ENCODE measurements at places on chromosomes 1 and 21.

- no peak for DNase-seq
These were observed 4.1 kb downstream of the RIPK4 start for GRCh38 chr21:41762753-41763152.

DNA sequence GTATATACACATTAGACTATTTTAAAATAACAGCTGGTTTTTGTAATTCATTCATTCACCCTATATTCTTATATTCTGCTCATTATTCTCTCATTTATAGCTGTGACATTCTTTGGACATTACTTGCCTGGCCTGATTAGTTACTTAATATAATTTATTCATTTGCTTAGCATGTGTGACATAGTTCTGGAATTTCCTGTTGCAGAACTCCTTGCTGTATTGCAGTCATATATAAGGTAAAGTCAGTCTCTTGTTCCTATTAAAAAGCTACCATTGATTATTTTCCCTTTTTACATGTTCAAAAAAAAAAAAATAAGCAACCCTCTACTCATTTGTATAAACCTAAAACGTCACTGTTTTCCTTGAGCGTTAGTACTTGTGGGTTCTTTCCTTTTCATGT, 23.9 kb downstream of the GNAT2 start:
- DNase-seq = no peak

DNA sequence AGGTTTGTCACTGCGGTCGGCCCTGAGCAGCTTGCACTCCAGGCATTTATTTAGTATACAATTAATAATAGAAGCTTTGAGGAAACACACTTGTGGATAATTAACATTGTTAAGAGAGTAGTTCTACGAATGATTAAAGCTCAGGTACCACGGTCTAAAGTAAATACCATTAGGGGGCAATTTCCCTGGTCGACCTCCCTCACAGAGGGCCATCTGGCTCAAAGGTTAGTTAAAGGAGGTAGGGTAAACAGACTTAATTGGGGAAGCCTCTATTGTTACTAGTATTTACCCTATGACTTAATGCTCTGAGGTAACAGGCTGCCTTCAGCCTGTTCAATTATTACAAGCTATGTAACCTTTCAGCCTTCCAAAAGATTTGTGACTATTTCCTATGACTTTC, 122.3 kb upstream of the SLC44A3 start:
- no peak for DNase-seq

GRCh38 chr21:45894450-45894825, 87.1 kb upstream of the COL6A1 start:
- DNase-seq = no peak

GRCh38 chr1:228920831-228921230, 185.6 kb downstream of the RHOU start:
- no peak for DNase-seq

DNA sequence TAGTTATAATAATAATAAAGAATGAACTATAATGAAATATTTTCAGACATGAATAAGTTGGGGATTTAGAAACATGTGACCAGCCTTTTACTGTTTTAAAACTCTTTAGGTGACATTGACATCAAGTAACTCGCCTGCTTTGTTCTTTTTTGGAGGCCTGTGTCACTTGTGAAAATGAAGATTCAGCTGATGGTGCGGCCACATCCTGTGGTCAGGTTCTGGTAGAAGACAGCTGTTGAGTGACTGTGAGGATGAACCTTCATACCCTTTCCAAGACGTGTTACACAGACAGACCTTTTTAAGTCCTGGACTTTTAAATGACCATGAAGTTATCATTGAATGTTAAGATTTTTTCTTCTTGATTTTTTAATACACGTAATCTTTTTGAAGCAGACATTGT, 10.3 kb downstream of the UTS2 start:
- DNase-seq = no peak

GRCh38 chr1:244337839-244338238, 113.9 kb downstream of the ADSS2 start:
- DNase-seq = no peak

- DNase-seq = no peak
These were observed 14.3 kb downstream of the QSOX1 start for GRCh38 chr1:180168786-180169639.

- no peak for DNase-seq
These were observed 244.5 kb downstream of the NEGR1 start for GRCh38 chr1:72037745-72038343.

GRCh38 chr1:215710036-215710898, 143.2 kb downstream of the KCTD3 start:
- DNase-seq = no peak

GRCh38 chr1:91045284-91045683, 23.4 kb upstream of the ZNF644 start:
- DNase-seq = no peak

DNA sequence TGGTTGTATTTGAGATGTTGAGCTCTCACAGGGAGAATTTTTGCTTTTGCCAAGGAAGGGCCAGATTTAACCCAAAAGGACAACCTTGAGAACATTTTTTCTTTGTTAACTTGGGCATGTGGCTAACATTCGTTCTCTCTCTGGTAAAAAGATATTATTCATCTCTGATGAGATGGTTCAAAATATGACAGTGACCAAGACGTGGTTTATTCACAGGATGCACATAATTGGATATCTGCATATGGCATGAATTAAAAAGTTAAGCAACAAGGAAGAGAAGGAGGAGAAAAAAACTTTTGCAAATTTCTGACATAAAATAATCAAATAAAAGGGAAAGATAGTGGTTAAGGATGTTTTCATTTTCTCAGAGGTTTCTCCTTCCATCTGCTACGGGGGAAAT, 43.1 kb upstream of the BCL10 start:
- no peak for DNase-seq

DNA sequence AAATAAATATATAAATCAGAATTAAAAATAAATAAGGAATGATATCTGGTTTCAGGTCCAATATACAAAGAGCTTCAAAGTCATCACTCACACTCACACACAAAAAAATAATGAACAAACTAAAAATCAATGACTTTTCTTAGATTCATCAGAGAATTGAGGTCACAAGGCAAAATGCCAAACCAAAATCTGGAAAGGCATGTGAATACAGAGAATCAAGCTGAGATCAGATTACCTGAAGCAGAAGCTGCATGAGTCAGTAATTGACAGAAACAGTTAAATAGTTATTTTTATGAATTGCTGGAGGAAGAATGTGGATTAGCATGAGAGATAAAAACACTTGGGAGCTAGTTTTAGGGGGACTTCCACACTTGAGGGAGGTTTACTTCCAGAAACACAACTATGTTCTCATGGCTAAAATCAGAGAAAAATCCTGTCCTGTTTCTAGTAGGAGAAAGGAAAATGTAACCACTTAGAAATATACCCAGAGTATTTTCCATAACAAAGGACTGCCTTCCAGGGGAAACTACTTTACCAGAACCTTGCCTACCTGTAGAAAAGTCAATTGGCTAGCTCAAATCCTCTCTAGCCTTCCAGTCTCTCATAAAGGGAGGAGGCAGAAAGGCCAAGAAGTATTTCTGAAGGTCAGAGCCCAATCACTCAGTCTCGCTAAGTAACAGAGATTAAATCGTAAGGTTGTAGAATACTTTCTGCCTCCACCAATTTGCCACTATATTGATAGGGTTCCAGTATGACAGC, 536.6 kb upstream of the NR5A2 start:
- no peak for DNase-seq

DNA sequence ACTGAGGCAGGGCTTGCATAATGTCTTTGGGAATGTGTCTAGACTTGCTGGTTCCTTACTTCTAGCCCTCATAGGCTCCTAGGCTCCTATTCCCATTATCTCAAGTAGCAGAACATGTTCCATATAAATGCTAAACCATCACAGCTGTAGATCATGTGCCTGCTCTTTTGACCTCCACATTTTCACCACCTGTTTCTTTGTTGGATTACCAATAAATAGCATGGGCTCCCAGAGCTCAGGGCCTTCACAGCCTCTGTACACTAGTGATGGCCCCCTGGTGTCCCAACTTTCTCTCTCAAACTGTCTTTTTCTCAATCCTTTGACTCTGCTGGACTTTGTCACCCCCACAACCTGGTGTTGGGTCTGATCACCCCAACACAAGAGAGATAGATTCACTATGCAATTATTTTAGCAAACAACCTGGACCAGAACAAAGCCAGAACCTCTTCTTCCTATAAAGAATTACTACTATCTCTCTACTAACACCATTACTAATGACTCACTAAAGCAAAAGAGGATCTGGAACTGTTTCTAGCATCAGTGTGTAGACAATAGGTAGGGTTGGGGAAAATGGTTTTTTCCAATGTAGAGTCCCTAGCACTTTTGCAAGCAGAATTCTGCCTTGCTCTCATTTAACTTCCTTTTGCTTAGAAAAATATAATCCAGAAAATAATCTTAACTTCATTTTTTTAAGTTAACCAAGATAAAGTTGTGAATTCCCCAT, 51.7 kb downstream of the WLS start:
- no peak for DNase-seq

GRCh38 chr1:26293911-26294463, 12.4 kb downstream of the UBXN11 start:
- DNase-seq = no peak

GRCh38 chr1:15011160-15011559, 142.4 kb upstream of the TMEM51 start:
- DNase-seq = no peak

DNA sequence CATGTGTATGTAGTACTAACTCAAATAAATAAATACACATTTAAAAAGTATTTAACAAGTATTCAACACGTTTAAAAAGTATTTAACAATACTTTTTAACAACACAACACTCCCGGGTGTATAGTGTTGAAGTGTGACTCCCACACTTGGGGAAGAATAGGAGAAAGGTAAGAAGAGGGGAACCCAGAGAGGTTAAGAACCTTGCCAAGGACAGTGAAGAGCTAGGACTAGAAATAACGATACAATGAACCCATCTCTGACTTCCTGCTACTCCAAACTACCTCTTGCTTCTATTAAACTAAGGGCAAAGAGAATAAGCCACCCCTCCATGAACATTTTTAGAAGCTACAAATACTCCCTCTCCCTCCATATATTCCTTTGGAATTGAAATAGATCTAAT, 1.7 kb upstream of the GFI1 start:
- no peak for DNase-seq

DNA sequence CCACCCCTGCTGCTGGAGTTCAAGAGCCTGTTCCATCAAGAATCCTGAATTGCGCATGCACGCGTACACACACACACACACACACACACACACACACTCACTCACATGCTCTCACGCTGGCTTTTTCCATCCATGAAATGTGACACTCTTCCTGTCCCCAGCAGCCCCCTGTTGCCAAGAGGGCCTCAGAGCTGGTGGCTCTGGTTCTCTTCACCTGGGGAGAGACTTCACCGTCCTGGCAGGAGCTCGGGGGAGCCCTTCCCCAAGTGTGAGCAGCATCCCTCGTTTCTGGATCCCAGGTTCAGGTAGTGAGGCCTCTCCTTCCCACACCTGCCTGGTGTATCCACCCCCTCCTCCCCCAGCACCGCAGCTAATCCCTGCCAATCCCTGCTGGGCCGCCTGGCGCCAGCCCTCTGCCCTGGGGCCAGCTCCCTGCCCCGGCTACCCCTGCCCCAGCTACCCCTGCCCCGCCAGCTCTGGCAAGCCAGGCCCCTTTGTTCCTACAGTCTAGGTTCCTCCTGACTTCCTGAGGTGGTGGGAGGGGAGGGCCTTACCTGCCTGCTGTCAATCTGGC, 9.9 kb downstream of the PLOD1 start:
- DNase-seq = no peak

GRCh38 chr1:82108843-82109242, 308.1 kb downstream of the ADGRL2 start:
- no peak for DNase-seq

GRCh38 chr1:24155011-24155782, 12.3 kb upstream of the IL22RA1 start:
- no peak for DNase-seq

GRCh38 chr1:7463526-7463925, 307.6 kb upstream of the VAMP3 start:
- DNase-seq = no peak

GRCh38 chr1:222240536-222241181, 307.2 kb downstream of the HHIPL2 start:
- no peak for DNase-seq

GRCh38 chr1:64293820-64294219, 90.4 kb downstream of the UBE2U start:
- no peak for DNase-seq

GRCh38 chr1:177077006-177077405, 87.5 kb downstream of the ASTN1 start:
- no peak for DNase-seq

GRCh38 chr1:152328801-152329391, 3.9 kb upstream of the FLG start:
- DNase-seq = no peak

DNA sequence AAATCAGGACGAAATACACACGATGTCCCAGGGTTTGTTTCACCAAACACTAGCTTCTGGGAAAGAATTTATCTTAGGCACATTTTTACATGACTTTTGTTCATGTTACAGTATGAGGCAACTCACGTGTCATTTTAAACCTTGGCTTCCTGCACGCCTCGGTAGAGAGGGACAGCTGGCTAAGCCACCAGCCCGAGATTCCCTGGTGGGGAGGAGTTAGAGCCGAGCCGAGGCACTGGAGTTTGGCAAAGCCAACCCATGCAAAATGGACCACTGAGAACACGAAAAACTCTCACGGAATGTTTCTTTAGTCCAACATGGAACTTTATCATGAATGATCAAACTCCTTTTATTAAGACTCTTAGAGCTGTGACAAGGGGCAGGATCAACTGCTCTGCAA, 240.0 kb downstream of the DYRK1A start:
- no peak for DNase-seq

DNA sequence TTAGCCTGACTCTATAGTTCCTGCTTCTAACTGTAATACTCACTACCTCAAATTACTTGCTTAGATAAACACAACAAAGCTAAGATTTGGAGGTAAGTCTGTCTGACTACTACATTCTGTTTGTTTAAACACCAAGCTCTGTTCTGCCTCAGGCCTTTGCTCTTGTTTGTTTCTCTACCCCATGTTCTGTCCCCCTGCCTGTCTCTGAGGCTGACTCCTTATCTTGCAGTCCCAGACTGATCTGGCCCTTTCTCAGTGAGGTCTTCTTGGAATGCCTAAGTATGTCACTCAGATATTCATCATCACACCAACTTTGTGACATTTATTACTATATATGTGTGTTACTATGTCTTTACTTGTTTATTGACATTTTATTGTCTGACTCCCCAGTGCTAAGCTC, 425.5 kb downstream of the LMO4 start:
- DNase-seq = no peak

DNA sequence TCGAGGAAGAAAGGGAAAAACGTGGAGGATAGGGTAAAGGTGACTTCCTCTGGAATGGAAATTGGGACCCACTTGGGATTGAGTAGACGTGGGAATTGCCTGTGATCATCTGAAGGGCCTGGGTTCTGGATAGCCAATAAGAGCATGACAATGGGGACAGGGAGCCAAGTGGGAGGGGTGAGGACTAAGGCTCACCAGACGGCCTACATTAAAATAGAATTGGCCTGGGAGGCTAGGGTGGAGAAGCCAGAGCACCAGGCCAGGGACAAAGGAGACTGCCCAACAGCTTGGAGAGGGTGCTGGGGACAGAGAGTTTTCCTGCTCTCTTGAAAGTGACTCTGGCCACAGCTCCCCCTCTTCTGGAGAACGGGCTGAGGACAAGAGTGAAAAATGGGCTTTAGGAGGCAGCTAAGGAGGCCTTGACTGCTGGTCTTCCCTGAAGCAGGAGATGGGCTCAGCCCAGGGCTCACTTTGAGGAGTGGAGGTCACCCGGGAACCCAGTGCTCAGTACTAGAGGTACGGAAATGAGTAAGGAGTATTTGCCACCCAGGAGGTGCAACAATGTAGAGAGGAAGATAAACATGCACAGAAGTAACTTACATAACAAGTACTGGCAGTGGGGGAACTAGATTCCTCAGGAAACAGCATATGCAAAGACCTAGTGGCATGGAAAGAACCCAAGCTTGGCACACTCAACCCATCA, 18.8 kb downstream of the INKA2 start:
- DNase-seq = no peak

- no peak for DNase-seq
These were observed 243.0 kb downstream of the KIF26B start for GRCh38 chr1:245397771-245398170.
